Activated CD4-positive, alpha-beta T cell treated with anti-CD3 and anti-CD28 coated beads for 36 hours (primary cell): ENCODE measurements at places on chromosomes 4 and X.

DNA sequence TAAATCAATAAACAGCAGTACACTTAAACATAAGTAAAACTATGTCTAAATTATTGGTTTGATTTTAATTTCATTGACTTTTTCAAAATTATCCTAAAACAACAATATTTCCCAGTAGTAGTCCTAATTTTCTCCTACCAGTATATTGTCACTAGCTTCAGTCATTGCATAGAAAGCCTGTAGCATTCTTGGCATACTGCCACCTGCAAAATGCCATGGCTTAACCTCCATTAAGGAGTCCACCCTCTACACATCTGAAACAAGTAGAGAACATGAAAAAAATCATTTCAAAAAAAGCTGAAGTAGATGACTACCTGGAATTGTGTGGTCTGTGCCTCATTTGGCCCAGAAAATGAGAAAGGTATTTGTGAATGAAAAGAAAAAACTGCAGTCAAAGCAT is 348.5 kb downstream of the INPP4B start:
- DNase-seq: no peak

DNA sequence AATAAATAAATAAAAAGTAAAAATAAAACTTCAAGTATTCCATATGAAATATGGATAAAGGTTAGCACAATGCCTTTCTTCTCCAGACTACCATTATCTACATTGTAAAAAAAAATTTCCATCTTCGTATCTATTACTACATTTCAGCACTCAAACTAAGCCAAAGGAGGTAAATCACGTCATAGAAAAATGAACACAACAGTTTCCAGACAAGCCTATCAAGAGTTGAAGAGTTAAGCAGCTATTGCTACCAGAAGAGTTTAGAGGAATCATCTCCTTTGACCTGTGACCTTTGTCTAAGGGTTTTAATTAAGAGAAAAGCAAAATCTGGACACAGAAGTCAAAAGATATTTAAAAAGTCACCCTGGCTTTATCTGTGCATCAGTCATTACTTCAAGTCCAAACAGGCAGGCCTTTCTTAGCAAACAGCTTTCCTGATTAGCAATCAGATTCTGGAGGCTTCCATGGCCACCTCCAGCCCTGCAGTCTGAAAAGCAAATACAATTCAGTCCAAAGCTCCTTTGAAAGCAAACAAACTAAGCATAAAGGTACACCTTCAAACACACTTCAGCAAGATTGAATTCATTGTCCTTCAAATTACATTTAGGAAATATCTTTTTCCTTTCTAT is 82.2 kb downstream of the APBB2 start:
- DNase-seq: no peak

GRCh38 chr4:92615049-92615448 is 311.3 kb downstream of the GRID2 start:
- no peak for DNase-seq

- no peak for DNase-seq
These were observed 5.2 kb upstream of the TLR6 start for GRCh38 chr4:38861791-38862190.

DNA sequence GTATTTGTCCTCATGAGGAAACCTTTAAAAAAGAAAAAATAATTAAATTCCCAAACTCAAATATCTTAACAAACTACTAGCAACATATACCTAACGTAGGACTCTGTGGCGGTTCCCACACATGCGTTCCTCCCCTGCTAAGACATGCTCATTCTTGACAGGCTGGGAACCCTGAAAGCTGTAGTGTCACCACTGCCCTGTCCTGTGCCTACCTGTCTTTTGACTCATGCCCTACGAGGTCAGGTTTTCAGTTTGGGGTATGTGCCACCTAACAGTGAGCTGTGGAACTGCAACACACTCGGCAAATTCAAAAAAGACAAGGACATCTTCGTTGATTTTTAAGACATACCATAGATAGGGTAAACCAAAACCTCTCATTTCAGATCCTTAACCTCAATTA is 17.8 kb downstream of the IDS start:
- DNase-seq: peak; percentile 18

GRCh38 chrX:42027367-42028000 is 104.1 kb upstream of the CASK start:
- no peak for DNase-seq

DNA sequence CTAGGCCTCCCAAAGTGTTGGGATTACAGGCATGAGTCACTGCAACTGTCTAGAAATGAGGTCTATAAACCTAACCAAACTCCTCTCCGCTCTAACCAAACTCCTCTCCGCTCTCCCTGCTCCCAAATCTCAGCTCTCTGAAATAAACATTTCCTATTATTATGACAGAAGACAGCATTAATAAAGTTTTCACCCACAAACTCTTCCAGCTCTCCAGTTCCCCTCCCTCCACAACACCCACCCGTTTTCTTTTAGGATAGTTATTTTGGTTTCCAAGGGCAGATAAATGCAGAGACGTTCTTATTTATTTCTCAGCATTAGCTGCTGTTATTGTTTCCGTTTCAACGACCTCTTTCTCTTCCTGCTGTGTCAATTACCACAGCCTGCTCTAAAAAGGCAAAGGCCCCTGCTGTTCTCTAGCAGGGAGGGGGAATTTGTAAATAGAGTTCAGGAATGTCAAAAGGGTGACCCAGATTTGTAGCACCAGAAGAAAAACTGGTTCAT is 13.3 kb upstream of the SCD5 start:
- DNase-seq: no peak

GRCh38 chrX:17535229-17535628 is 160.2 kb downstream of the NHS start:
- peak; percentile 67 for DNase-seq
